HT1080 (cell line): ENCODE measurements at places on chromosomes 3 and 15. TPM values are rescaled to one million over a fixed set of nuclear protein-coding genes. Genes with fewer than 3 reads are reported as not detected.

DNA sequence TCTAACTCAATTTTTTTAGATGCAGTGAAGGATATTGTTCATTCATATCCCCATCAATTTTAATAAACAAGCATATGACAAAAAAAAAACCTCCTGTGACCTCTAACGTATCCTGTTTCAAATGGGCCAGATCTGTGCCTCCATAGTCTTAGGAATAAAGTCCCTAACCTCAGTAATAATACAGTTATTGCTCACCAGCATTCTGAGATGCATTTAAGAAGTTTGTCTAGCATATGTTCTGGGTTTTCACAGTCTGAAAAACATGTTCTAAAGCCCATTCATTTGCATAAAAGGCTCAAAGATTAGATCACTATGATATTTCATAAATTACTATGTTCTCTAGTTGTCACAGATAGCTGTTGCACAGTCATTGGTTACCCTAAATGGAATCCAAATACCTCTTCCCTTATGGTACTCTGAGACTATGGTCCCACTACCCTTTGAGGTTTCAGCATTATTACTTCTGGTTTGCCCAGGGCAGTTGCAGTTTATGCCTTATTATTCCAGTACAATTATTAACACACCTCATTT is 190.1 kb downstream of the ZIC4 start:
- no peak for DNase-seq

GRCh38 chr3:102038477-102039142 is 189.3 kb downstream of the NFKBIZ start:
- no peak for DNase-seq

DNA sequence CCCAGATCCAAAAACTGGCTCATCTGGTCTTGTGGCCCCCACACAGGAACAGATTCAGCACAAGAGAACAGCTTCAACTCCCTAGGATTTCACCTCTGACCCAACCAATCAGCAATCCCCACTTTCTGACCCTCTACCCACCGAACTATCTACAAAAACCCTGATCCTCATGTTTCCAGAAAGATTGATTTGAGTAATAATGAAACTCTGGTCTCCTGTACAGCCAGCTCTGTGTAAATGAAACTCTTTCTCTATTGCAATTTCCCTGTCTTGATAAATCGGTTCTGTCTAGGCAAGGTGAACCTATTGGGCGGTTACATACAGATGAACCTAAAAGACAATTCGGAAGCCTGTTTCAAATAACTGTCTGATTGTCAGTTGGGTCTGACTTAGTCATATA is 847.6 kb upstream of the ALCAM start:
- DNase-seq, result no peak

Gene NEO1
- 1.4 and 2.9 TPM in 2 replicates for total RNA-seq

DNA sequence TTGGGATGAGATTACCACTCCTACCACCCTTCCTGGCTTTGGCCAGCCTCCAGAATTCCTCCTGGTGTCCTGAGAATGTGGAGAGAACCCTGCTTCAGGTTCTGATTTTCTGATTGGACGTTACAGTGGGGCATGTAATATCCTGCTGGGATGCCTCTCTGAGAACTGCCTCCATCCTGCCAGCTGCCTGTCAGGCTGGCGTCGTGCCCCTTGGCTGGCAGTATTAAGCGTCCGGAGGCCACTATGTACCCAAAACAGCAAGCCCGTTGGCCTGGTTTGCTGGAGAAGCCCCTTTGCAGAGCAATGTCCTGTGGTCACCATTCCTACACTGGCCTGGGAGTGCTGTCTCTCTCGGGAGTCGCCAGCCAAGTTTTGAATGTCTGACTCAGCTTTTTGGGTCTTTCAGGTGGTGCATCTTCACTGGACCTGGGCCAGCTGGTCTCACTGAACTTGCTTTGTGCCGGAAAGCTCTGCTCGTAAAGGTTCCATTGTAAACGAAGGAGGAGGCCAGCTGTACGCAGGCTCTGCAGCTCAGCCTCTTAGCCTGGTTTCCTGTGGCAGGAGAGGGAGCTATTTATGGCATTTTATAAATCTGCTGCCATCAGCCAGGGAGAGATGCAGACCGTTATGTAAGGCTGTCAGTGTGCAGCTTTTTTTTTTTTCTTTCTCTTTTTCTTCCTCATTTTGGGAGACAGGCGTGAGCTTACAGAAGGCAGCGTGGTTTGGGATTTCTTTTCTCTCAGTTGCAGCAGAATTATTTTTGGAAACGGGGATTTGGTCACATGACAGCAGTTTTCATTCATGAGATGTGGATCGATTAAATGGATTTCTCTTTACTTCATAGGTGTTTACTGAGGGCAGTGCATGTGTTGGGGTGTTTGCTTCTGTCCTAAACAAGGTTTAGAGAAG is 19.0 kb upstream of the TRAK1 start:
- DNase-seq, result peak; percentile 96

Gene PPP1R14D
- not detected in 2 replicates for total RNA-seq

- DNase-seq, result no peak
Observed at GRCh38 chr3:153111016-153111415, 51.0 kb upstream of the RAP2B start.

GRCh38 chr15:58021332-58022230 is 43.9 kb downstream of the ALDH1A2 start:
- DNase-seq, result no peak

Gene KCNMB3
- total RNA-seq, result 0.23 and 0.45 TPM in 2 replicates

- DNase-seq, result no peak
Observed at GRCh38 chr3:107221856-107222255, 155.4 kb upstream of the CCDC54 start.

Gene SELENOS
- total RNA-seq, result 46.2 and 50.7 TPM in 2 replicates

GRCh38 chr3:163476179-163476578 is 1602.1 kb downstream of the SI start:
- peak; percentile 15 for DNase-seq

- DNase-seq, result peak; percentile 34
Observed at GRCh38 chr3:146577662-146578061, 27.5 kb downstream of the PLSCR5 start.

Gene MYRIP
- total RNA-seq, result 0.10 and 0.48 TPM in 2 replicates

DNA sequence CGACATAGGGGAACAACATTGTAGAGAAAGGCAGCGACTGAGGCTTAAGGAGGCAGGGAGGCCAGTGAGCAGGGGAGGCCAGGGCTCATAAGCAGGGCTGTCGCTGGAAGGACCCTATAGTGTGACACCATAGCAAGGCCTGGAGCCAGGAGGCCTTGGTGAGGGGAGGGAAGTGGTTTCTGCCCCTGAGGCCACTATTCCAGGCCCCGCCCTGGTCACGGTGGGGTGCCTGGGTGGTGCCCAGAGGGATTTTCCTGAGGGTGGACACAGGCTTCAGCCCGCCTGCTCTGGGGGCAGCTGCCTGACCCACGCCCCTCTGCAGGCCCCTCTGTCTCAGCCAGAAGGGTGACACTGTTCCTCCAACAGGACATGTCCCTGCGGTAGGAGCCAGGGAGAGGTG is 147.8 kb upstream of the IQSEC1 start:
- no peak for DNase-seq

DNA sequence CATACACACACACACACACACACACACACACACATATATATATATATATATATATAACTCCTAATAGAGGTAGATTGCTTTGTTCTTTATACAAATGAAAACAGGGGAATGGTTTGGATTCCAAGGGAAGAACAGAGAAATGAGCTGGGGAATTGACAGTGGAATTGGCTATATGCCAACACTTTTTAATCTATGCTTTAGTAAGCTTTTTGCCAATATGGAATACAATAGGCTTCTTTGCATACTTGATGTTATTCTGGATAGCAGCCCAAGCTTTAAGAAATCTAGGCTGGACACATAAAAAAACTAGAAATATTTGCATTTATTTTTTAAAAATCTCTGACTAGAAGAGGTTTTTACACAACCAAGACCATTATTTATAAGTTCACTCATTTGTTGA is 334.2 kb upstream of the MDFIC2 start:
- DNase-seq, result no peak

Gene PPP2R3A
- 26.7 and 30.4 TPM in 2 replicates for total RNA-seq

- no peak for DNase-seq
Observed at GRCh38 chr15:83431521-83431920, 15.6 kb upstream of the SH3GL3 start.

DNA sequence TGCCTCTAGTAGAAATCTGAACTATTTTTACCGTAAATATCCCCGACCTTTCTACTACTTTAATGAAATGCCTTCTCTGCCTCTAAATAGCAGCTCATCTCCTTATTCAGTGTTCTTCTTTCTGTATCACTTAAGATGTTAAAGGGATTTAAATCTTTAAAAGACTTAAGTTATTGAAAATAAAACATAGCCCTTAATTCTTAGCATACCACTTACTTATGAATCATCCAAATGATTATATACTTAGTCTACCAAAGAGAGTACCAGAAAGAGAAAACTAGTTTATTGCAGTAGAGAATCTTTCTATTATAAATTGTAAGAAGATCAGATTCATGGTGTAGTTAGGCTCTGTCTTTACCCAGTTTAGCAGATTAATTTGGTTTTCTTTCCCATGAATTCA is 802.0 kb downstream of the TBL1XR1 start:
- DNase-seq, result no peak

Gene COX5A
- 119 and 162 TPM in 2 replicates for total RNA-seq

Gene GPR87
- 1.3 and 2.2 TPM in 2 replicates for total RNA-seq

- peak; percentile 23 for DNase-seq
Observed at GRCh38 chr3:152922554-152922953, 87.6 kb downstream of the P2RY1 start.

- DNase-seq, result no peak
Observed at GRCh38 chr15:66763186-66764071, 61.4 kb downstream of the SMAD6 start.

GRCh38 chr3:42853739-42854302 is 21.9 kb downstream of the CYP8B1 start:
- no peak for DNase-seq

DNA sequence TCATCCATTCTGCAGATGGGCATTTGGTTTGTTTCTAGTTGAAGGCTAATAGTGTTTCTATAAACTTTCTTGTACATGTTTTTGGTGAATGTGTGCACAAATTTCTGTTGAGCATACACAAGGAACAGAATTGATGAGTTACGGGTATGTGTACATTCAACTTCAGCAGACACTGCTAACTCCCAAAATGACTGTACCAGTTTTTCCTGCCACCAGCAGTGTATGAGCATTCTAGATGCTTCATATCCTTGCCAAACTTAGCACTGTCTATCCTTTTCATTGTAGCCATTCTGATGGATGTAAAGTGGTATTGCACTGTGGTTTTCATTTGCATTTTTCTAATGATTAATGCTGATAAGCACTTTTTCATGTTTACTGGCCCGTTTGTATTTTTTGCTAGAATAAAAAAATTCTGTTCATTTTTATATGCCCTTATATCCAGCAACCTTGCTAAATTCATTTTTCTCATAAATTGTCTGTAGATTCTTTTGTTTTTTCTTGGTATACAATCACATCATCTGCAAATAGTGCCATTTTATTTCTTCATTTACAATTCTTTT is 110.2 kb downstream of the ATP1B3 start:
- no peak for DNase-seq

Gene IL5RA
- not detected in 2 replicates for total RNA-seq

DNA sequence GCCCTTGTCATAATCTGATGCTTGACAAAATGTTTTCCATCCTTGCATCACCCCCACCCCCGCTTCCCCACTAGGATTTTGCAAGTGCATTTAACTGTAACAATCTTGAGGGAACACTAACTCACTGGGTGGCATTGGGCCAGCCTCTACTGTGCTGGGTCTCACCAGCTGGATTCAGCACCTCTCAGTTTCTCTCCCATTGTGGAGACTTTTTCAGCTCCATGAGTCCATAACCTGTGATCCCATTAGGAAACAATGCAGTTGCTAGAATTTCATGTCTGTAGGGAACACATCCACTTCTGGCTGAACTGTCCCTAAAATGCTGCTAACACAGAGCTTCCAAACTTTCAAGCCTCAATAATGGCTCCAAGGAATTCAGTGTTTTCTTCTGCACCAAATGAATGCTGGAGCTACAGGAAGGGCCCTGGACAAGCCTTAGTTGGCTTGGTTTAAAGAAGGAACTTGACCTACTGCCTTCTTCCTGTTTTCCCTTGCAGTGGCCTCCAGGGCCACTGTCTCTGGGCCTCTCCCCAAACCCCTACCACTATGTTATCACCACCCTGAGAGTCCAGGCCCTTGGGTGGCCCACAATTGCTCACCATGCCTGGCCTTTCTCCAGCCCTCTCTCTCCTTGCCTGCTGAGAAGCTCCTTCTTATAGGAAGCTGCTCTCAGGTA is 15.6 kb downstream of the CYP19A1 start:
- no peak for DNase-seq

DNA sequence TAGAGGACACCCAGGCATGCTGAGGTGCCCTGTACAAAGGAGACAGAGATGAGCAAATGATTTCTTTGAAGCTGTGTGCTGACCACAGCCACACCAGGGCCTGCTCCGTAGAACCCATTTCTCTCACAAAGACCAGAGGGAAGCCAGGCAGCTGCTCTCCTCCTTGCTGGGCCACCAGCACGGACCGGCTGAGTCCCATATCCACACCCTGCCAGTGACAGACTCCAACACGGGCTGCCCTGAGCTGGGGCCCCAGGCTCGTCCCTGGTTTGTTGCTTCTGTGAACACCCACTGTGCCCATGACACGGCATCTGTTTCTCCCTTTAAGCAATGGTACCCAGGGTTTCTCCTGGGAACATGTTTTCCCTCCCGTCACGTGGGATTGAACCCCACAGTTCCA is 284.5 kb downstream of the ADAMTS17 start:
- no peak for DNase-seq

Gene MEX3B
- total RNA-seq, result 1.9 and 2.4 TPM in 2 replicates

Gene SERPINI1
- 2.2 and 5.1 TPM in 2 replicates for total RNA-seq

- DNase-seq, result peak; percentile 47
Observed at GRCh38 chr3:65178703-65179102, 490.9 kb upstream of the ADAMTS9 start.

DNA sequence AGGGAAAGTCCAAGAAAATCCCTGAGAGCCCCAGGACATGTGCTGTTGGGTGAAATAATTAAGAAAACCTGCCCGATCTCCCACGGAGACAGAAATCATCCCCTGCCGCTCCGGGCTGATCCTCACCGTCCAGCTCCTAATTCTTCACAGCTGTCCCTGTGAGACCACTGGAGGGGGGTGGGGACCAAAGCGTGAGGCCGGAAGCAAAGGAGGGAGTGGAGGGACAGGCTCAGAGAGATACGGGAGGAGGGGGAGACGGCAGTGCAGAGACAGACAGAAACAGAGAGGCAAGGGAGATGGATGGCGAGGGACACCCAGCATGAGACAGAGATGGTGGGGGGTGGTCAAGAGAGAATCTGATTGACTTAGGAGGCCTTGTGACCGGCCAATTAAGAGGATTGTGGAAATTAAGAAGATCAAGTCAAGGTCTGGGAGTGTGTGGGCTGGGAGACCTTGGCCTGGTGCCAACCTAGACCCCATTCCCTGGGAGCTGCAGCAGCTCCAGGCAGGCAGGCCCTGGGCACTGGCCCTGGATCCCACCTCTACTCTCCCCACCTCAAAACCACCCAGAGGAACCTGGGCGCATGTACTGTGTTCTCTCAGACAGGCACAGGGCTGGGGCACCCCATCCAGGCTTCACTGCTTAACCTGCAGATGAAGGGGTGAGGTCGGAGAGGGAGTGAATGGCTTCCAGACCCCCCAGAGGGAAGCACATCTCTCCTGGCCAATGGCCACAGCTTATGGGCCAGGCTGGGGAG is 113.2 kb upstream of the ALDH1A3 start:
- DNase-seq, result no peak
